ENCODE measurements at places on chromosomes 2 and 18. TPM values are rescaled to one million over a fixed set of nuclear protein-coding genes. Genes with fewer than 3 reads are reported as not detected.

- no peak for DNase-seq
- H3K27me3 ChIP-seq = no peaks in the 10 kb centered on the region
- H3K4me3 ChIP-seq = no peak overlapping the region
- H3K36me3 ChIP-seq = no peaks in the 10 kb centered on the region
Measured at GRCh38 chr2:15844211-15844801, 96.0 kb upstream of the MYCN start.

GRCh38 chr2:95357717-95358280, 44.7 kb upstream of the FAHD2A start:
- H3K4me1 ChIP-seq = no peaks in the 10 kb centered on the region
- H3K4me3 ChIP-seq = no peak overlapping the region
- no peak for DNase-seq
- H3K27ac ChIP-seq = no peak overlapping the region
- no peaks in the 10 kb centered on the region for H3K27me3 ChIP-seq

SH2D6 gene
- total RNA-seq = 2.7 TPM

- H3K4me3 ChIP-seq = no peak overlapping the region
- H3K27ac ChIP-seq = no peak overlapping the region
- no peaks in the 10 kb centered on the region for H3K27me3 ChIP-seq
- H3K4me1 ChIP-seq = no peaks in the 10 kb centered on the region
- no peak for DNase-seq
Measured at GRCh38 chr2:191976436-191976835, 129.5 kb upstream of the CAVIN2 start.

- no peaks in the 10 kb centered on the region for H3K36me3 ChIP-seq
- no peak overlapping the region for H3K27ac ChIP-seq
- no peaks in the 10 kb centered on the region for H3K4me1 ChIP-seq
- no peak overlapping the region for H3K4me3 ChIP-seq
Measured at GRCh38 chr2:43818761-43819160, 19.9 kb downstream of the ABCG5 start.

DNA sequence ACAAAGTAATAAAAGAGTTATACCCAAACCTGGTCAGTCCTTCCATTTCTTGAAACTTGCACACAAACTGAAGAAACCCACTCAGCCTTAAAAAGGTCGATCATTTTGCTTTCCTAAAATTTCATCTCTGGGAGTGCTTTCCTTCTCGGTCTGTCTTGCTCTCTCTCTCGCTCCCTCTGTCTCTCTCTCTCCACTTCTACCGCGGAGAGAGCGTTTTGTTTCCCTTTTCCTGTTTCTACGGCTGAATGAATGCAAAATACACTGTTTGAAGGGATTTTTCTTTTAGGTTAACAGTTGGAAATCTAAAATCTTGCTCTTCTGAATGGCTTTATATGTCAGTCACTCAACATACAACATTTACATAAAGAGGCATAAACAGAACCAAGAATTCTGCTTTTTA, 424.2 kb downstream of the TGIF1 start:
- no peak overlapping the region for H3K4me3 ChIP-seq
- no peaks in the 10 kb centered on the region for H3K36me3 ChIP-seq
- no peaks in the 10 kb centered on the region for H3K4me1 ChIP-seq
- DNase-seq = no peak
- peaks cover 73% of the 10 kb centered on the region for H3K27me3 ChIP-seq

GRCh38 chr2:3223080-3223923, 154.3 kb downstream of the EIPR1 start:
- H3K27me3 ChIP-seq = no peaks in the 10 kb centered on the region
- H3K4me1 ChIP-seq = no peaks in the 10 kb centered on the region
- no peak overlapping the region for H3K4me3 ChIP-seq
- no peak overlapping the region for H3K27ac ChIP-seq
- H3K36me3 ChIP-seq = no peaks in the 10 kb centered on the region
- DNase-seq = no peak

- no peaks in the 10 kb centered on the region for H3K27me3 ChIP-seq
- no peak overlapping the region for H3K27ac ChIP-seq
- H3K4me1 ChIP-seq = no peaks in the 10 kb centered on the region
- no peaks in the 10 kb centered on the region for H3K36me3 ChIP-seq
- DNase-seq = no peak
- H3K4me3 ChIP-seq = no peak overlapping the region
Measured at GRCh38 chr2:95062242-95063085, 37.0 kb downstream of the MAL start.

GRCh38 chr2:240573071-240573515, 4.8 kb downstream of the RNPEPL1 start:
- no peaks in the 10 kb centered on the region for H3K27me3 ChIP-seq
- peaks cover 20% of the 10 kb centered on the region for H3K4me1 ChIP-seq
- DNase-seq = no peak
- no peak overlapping the region for H3K27ac ChIP-seq

- no peaks in the 10 kb centered on the region for H3K4me1 ChIP-seq
- no peak overlapping the region for H3K27ac ChIP-seq
- no peaks in the 10 kb centered on the region for H3K36me3 ChIP-seq
- DNase-seq = no peak
Measured at GRCh38 chr2:64615192-64615763, 38.4 kb downstream of the SERTAD2 start.

DNA sequence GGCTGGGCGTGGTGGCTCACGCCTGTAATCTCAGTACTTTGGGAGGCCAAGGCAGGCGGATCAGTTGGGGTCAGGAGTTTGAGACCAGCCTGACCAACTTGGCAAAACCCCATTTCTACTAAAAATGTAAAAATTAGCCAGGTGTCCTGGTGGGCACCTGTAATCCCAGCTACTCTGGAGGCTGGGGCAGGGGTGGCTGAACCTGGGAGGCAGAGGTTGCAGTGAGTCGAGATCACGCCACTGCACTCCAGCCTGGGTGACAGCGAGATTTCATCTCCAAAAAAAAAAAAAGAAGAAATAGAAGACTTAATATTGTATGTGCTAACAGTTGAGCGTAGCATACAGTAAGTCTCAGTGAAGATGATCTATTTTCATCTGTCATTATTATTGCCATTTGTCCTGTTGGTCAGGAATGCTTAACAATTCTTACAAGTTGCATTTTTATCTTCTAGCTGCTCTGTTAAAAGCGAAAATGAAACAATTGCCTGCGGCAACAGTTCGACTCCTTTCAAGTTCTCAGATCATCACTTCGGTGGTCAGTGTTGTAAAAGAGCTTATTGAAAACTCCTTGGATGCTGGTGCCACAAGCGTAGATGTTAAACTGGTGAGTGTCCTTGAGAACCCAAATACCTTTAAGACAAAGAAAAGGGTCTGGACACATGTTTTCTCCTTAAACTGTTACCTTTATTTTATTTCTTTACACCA, 7.2 kb downstream of the PMS1 start:
- no peak overlapping the region for H3K27ac ChIP-seq
- peaks cover 16% of the 10 kb centered on the region for H3K36me3 ChIP-seq
- H3K4me3 ChIP-seq = no peak overlapping the region
- DNase-seq = no peak

DNA sequence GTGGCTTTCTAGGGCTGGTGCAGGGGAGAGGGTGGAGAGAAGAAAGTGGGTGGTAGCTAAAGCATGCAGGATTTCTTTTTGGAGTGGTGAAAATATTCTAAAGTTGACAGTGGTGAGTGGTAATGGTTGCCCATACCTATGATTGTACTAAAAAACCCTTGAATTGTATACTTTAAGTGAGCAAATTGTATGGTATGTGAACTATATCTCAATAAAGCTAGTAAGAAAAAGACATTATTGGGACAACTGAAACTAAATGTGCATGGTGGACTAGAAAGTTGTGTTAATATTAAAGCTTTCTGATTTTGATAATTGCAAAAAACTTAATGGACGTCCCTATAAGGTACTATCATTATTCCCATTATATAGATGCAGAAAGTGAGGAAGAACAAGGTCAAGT, 50.3 kb downstream of the SMAD7 start:
- peaks cover 21% of the 10 kb centered on the region for H3K27me3 ChIP-seq
- H3K4me3 ChIP-seq = no peak overlapping the region
- H3K4me1 ChIP-seq = peaks cover 22% of the 10 kb centered on the region
- no peak for DNase-seq

DNA sequence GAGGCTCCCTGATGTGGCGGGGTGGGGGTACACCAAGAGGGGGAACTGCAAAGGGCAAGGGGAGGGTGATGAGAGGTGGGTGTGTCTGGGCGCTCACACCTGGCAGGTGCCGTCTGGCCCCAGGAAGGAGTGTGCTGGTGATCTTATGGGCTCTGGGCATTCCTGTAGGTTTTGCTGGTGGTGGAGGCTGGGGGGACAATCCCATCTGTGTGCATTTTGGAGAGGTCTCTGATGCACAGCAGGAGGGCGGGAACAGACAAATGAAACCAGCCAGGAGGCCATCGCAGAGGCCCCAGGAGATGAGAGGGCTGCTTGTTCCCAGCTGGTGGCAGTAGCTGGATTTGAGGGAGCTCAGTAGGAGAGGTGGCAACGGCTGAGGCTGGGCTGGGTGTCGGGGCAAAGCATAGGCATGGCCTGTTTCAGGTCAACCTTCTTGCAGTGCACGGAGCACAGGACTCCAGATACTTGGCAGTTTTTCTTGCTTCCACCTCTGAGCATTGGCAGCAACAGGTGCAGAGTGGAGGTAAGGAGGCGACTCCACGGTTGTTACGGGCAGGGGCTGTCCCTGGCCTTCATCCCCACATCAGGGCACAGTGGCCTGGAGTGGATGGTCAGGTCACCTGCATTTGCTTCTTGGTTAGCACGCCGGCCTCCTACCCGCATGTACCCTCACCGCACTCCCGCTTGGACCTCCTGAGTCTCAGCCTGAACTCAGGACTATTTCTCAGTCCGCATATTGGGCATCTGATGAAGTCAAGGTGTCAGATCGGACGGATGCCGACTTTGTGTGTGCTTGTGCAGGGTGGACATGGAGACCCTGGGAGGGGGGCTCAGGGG, 194.2 kb upstream of the HDAC4 start:
- no peaks in the 10 kb centered on the region for H3K4me1 ChIP-seq
- H3K36me3 ChIP-seq = no peaks in the 10 kb centered on the region
- no peak for DNase-seq
- H3K27me3 ChIP-seq = no peaks in the 10 kb centered on the region
- no peak overlapping the region for H3K27ac ChIP-seq
- H3K4me3 ChIP-seq = no peak overlapping the region

MBP gene
- total RNA-seq = 34.9 TPM

ATP6V1B1 gene
- 0.74 TPM for total RNA-seq

KCNE4 gene
- total RNA-seq = not detected

DNA sequence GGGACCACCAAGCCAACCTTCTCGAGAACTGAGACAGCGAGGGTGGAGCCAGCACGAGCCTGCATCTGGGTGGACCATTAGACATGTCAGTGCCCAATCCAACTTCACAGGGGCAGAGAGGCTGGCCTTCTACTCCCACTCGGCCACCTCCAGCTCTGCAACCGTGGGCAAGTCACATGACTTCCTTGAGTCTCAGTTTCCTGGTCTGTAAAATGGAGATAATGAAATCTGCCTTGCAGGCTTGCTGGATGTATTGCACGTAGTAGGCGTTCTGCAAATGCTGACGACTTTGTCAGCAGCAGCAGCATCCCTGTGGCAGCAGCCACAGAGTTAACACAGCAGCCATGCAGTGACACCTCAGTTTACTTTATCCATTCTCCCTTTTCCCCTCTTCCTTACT, 208.9 kb downstream of the GLI2 start:
- DNase-seq = no peak
- H3K27ac ChIP-seq = no peak overlapping the region
- H3K4me3 ChIP-seq = no peak overlapping the region

GLI2 gene
- 3.4 TPM for total RNA-seq

DNA sequence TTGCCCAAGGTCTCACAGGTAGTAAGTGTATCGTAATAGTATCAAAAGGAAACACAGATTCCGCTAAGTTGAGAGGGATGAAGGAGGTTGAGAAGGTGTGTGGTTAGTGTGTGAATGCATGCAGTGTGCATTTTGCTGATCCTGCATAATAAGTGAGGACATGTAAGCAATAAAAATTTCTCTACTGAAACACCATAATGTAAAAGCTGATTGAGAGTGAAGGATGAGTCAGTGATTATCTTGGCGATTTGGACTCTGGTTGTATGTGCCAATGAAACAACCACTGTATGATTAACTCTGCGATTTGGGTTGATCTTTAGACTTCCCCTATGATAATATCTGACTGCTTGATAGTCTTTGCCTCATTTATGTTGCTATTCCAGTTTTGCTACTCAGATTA, 16.7 kb upstream of the ADGRF3 start:
- no peak overlapping the region for H3K4me3 ChIP-seq
- H3K27me3 ChIP-seq = no peaks in the 10 kb centered on the region
- peaks cover 15% of the 10 kb centered on the region for H3K36me3 ChIP-seq
- peaks cover 12% of the 10 kb centered on the region for H3K4me1 ChIP-seq
- no peak overlapping the region for H3K27ac ChIP-seq

- H3K36me3 ChIP-seq = no peaks in the 10 kb centered on the region
- no peak overlapping the region for H3K4me3 ChIP-seq
- no peak overlapping the region for H3K27ac ChIP-seq
- H3K4me1 ChIP-seq = no peaks in the 10 kb centered on the region
- no peak for DNase-seq
- H3K27me3 ChIP-seq = no peaks in the 10 kb centered on the region
Measured at GRCh38 chr2:213087040-213087439, 64.4 kb downstream of the IKZF2 start.

DNA sequence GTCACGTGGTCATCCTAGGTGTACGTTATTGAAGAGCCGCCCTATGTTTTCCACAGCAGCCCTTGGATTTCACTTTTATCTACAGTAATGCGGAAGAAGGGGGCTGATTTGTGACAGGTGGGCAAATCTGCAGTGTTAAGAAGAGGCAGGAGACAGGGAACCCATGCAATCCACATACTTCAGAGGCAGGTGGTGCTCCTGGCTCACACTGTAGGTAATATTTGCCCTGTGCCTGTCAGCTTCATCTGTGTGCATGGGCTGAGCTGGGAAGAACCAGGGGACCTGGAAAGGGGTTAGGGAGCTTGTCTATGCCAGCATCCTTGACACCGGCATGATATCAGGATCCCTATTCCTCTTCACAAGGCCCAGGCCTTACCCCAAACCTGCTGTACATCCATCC, 183.9 kb downstream of the SH3RF3 start:
- H3K36me3 ChIP-seq = no peaks in the 10 kb centered on the region
- H3K27ac ChIP-seq = no peak overlapping the region
- H3K4me1 ChIP-seq = no peaks in the 10 kb centered on the region
- DNase-seq = no peak
- H3K27me3 ChIP-seq = no peaks in the 10 kb centered on the region

- no peak for DNase-seq
- H3K27me3 ChIP-seq = no peaks in the 10 kb centered on the region
- no peak overlapping the region for H3K4me3 ChIP-seq
- H3K4me1 ChIP-seq = no peaks in the 10 kb centered on the region
Measured at GRCh38 chr2:120926463-120927264, 191.0 kb downstream of the GLI2 start.

ATP6V1C2 gene
- total RNA-seq = 2.0 TPM

GRCh38 chr2:226121046-226121738, 678.4 kb downstream of the IRS1 start:
- H3K27ac ChIP-seq = peak overlapping the region; percentile 95
- 0 out of 2 replicates have a peak, but pooled peaks cover 4% of the 10 kb centered on the region for H3K36me3 ChIP-seq
- peaks cover 97% of the 10 kb centered on the region for H3K4me1 ChIP-seq
- DNase-seq = no peak
- no peak overlapping the region for H3K4me3 ChIP-seq

- H3K4me1 ChIP-seq = peaks cover 19% of the 10 kb centered on the region
- no peak overlapping the region for H3K4me3 ChIP-seq
- no peak overlapping the region for H3K27ac ChIP-seq
- H3K36me3 ChIP-seq = no peaks in the 10 kb centered on the region
- DNase-seq = no peak
Measured at GRCh38 chr2:11338580-11338979, 5.9 kb downstream of the ROCK2 start.
